ENCODE measurements at places on chromosomes 6 and 20.

- DNase-seq = no peak
Measured at GRCh38 chr20:44018942-44019637, 104.4 kb downstream of the TOX2 start.

DNA sequence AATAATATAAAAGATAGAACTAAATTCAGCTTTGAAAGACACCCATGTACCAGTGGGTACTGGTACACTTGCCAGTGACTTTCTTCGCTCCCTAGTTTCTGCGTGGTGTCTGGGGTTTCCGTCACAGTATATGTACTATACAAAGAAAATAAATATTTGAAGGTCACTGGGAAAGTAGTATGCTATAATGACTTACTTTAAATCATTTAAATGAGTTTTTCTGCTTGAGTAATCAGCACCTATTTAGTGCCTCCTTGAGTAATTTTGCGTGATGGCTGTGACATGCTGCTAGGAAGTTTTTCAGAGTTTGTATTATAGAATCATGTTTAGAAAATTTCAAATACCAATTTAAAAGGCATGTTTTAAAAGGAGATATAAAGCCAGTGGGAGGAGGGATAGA is 3.2 kb upstream of the CTCFL start:
- DNase-seq = no peak

GRCh38 chr6:43992783-43993644 is 134.2 kb downstream of the MRPL14 start:
- DNase-seq = no peak

DNA sequence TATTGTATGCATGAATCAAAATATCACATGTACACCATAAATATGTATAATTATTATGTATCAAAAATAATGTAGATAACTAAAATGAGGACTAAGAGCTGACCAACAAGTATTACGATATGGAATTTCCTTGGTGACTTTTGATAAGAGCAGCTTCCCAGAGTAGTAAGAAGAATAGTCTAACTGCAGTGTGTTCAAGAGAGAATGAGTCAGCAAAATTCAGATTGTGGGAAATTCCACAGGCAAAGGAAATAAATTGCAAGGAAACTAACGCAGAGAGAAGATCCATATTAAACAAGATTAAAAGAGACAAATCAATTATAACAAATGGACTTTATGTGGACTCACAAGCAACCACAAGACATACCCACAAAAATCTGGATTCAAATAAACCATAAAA is 26.4 kb downstream of the FRK start:
- DNase-seq = no peak

DNA sequence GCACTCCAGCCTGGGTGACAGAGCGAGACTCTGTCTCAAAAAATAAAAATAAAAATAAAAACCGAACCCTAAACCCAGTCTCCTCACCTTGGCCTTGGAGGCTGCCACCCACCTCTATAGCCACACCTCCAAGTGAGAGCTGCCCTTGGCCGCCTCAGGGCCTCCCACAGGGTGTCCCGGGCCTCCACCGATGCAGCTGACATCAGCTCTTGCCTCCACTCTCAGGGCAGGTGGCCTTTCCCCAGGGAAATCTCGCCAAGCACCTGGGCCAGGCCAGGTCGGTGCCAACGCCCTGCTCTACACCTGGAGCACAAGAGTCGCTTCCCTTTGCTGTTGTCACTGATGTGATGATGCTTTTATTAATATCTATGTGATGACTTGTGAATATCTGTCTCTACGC is 8.9 kb upstream of the MYL9 start:
- DNase-seq = no peak

DNA sequence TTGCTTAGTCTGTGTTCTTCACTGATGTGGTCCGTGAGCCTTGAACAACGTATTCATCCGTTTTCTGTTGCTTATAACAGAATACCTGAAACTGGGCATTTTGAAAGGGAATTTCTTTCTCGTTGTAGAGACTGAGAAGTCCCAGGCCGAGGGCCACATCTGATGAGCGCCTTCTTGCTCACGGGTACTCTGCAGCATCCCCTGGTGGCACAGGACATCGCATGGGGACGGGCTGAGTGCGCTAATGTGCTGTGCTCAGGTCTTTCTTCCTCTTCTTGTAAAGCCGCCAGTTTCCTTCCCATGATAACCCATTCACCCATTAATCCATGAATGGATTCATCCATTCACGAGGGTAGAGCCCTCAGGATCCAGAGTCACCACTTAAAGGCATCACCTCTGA is 161.0 kb downstream of the NFATC2 start:
- no peak for DNase-seq

GRCh38 chr6:12022953-12023388 is 10.9 kb downstream of the HIVEP1 start:
- no peak for DNase-seq

DNA sequence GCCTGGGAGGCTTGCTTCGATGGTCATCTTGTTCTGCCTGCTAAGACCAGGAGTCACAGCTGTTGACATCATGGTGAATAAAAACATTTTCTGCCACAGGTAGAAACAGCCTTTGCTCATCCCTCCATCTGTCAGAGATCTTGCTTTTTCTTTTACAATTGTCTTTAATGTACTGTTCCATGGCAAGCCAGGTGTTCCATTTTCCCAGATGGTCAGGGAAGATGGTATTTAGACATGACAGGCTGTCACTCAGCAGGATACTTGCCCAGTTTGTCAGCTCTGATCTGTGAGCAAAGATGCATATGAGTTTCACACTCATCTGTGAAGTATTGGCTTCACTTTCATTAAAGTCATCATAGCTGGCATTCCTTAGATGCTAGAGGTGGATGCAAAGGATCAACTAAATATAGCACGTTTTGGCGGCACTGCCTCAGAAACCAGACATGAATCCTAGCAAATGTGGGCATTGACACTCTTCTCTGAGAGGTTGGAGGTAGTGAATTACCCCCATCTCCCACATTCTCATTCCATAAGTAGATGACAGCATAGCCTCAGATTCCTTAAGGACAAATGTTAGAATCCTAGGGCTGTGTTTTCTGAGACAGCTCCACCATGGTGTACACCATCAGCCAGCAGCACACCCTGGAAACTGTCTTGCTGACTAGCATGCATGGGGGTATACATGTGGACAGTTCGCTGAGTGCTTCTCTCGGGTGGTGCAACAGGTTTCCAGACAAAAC is 4.2 kb downstream of the SSTR4 start:
- DNase-seq = no peak

GRCh38 chr20:18739751-18740166 is 73.8 kb upstream of the SCP2D1 start:
- DNase-seq = no peak

DNA sequence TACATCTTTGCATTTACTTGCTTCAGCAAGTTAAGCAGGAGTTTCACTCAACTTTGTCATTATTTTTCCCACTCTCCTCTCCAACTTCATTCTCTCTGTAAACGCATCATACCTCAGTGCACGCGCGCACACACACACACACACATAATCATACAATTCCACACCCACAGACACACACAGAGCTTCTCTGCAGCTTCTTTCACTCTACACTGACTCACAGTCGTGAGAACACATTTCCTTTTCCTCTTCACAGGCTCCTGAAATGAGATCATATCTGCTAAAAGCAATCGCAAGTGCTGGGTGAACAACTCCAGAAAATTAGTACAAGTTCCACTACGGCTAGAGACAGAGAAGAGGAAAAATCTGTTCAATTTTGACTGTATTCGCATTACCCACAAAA is 215.4 kb downstream of the PTPRT start:
- no peak for DNase-seq

DNA sequence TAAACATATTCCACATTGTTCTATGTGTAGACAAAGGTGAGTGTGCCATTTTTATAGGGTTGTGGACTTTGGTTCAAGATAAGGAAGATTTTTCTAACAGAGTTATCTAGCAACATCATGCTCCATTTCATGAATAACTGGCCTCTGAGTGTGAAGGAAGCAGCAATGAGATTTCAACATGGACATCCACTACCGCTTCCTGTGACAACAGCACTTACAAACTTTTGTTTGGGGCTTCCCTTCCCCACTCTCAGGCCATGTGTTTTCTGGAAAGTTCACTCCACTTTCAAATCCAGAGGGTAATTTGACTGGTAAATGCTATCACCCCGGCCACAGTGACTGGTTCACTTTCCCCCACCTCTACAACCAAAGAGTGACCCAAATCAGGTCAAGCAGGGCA is 38.1 kb upstream of the PROKR2 start:
- no peak for DNase-seq

- no peak for DNase-seq
Measured at GRCh38 chr20:1825938-1826445, 69.2 kb upstream of the SIRPA start.
